CD8-positive, alpha-beta memory T cell (primary cell): ENCODE measurements at places on chromosomes 11 and 22.

DNA sequence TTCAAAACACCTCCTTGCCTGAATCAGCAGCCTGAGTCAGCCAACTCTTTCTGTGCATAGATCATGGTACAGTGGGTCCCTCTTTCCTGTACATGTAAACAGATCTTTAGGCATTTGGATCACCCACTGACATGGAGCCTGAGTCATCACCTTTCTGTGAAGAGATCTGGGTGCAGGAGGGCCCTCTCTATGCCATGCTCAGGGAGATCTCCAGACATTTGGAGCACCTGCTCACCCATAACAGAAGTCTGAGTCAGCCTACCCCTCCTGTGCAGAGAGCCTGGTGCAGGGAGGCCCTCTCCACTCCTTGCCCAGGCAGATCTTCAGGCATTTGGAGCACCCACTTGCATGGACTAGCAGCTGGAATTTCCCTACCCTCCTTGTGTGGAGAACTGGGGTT is 56.2 kb upstream of the GLYAT start:
- no peaks in the 10 kb centered on the region for H3K36me3 ChIP-seq
- H3K4me3 ChIP-seq, result no peak overlapping the region
- H3K27me3 ChIP-seq, result no peaks in the 10 kb centered on the region
- no peak overlapping the region for H3K27ac ChIP-seq

DNA sequence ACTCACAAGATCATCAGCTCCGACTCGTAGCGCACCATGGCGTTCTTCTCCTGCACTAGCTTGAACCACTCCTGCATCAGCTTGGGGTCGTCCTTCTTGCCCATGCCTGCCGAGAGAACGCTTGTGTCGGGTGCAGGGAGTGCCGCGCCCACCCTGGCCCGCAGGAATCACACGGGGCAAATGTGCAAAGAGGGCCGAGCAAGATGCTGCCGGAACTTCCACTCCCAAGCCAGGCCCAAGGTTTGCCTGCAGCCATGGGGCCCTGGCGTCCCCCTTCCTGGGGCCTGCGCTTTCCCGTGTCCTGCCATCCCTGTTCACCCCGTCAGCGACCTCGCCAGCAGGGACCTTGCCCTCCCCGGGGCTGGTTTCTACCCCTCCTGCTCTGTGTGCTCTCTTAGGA is 16.9 kb upstream of the BID start:
- no peaks in the 10 kb centered on the region for H3K36me3 ChIP-seq
- no peaks in the 10 kb centered on the region for H3K27me3 ChIP-seq
- no peak overlapping the region for H3K4me3 ChIP-seq

- H3K36me3 ChIP-seq, result no peaks in the 10 kb centered on the region
- H3K4me1 ChIP-seq, result no peaks in the 10 kb centered on the region
- no peak overlapping the region for H3K27ac ChIP-seq
- H3K27me3 ChIP-seq, result no peaks in the 10 kb centered on the region
Measured at GRCh38 chr22:25650833-25651232, 86.4 kb downstream of the GRK3 start.

DNA sequence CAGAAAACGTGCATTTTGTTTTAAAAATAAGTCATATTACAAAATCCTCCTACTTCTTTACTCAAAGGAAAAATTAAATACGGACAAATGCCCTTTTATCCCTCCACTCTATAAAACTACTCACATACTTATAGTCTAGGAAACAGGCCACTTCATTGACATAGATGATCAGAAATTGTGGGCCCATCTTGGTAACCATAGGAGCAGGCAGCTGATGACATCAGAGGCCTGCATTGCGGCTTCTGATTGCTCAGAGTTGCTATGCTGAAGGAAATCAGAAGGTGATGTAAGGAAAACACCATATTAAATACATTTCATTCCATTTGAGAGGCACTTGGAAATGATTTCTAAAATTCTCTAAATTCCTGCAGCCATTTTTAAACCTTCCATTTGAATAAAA is 27.0 kb downstream of the FAM76B start:
- DNase-seq, result no peak
- H3K27ac ChIP-seq, result no peak overlapping the region
- H3K4me1 ChIP-seq, result peaks cover 4% of the 10 kb centered on the region

GRCh38 chr11:59728913-59729312 is 15.3 kb upstream of the OR10V1 start:
- H3K27ac ChIP-seq, result no peak overlapping the region
- no peaks in the 10 kb centered on the region for H3K4me1 ChIP-seq
- no peaks in the 10 kb centered on the region for H3K27me3 ChIP-seq
- no peaks in the 10 kb centered on the region for H3K36me3 ChIP-seq
- no peak overlapping the region for H3K4me3 ChIP-seq

- no peak overlapping the region for H3K27ac ChIP-seq
- H3K36me3 ChIP-seq, result no peaks in the 10 kb centered on the region
- H3K4me1 ChIP-seq, result no peaks in the 10 kb centered on the region
- H3K27me3 ChIP-seq, result no peaks in the 10 kb centered on the region
- no peak for DNase-seq
- no peak overlapping the region for H3K4me3 ChIP-seq
Measured at GRCh38 chr11:76225122-76225611, 18.9 kb upstream of the WNT11 start.

GRCh38 chr11:59178402-59178801 is 6.5 kb downstream of the DTX4 start:
- peaks cover under 1% of the 10 kb centered on the region for H3K4me1 ChIP-seq
- H3K36me3 ChIP-seq, result no peaks in the 10 kb centered on the region
- no peak overlapping the region for H3K27ac ChIP-seq
- no peak overlapping the region for H3K4me3 ChIP-seq
- H3K27me3 ChIP-seq, result peaks cover 1% of the 10 kb centered on the region

DNA sequence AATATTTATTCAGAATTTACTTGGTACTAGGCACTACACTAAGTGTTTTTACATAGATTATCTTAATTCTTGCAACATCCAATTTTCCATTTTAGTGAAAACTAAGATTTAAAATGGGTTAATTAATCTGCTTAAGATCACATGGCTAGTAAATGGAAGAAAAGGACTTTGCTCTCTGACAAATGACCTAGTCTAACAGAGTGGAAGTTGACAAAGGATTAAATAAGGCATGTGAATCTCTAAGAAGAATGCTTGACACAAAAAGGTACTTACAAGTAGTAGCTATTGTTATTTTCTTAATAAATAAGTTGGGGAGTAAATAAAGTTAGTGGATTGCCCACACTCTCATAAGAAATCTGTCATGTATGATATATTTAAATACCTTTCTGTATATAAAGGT is 584.8 kb downstream of the DLG2 start:
- no peak overlapping the region for H3K4me3 ChIP-seq
- no peak overlapping the region for H3K27ac ChIP-seq
- no peak for DNase-seq
- H3K4me1 ChIP-seq, result no peaks in the 10 kb centered on the region

GRCh38 chr11:95608093-95608492 is 181.5 kb downstream of the FAM76B start:
- H3K4me3 ChIP-seq, result no peak overlapping the region
- no peaks in the 10 kb centered on the region for H3K36me3 ChIP-seq
- DNase-seq, result no peak
- no peaks in the 10 kb centered on the region for H3K4me1 ChIP-seq
- H3K27ac ChIP-seq, result no peak overlapping the region
- no peaks in the 10 kb centered on the region for H3K27me3 ChIP-seq

- H3K4me3 ChIP-seq, result no peak overlapping the region
- no peak overlapping the region for H3K27ac ChIP-seq
- no peaks in the 10 kb centered on the region for H3K27me3 ChIP-seq
- DNase-seq, result no peak
Measured at GRCh38 chr11:117610901-117611300, 186.1 kb downstream of the DSCAML1 start.

- no peak for DNase-seq
- H3K27ac ChIP-seq, result no peak overlapping the region
- no peaks in the 10 kb centered on the region for H3K36me3 ChIP-seq
- H3K27me3 ChIP-seq, result no peaks in the 10 kb centered on the region
- no peaks in the 10 kb centered on the region for H3K4me1 ChIP-seq
Measured at GRCh38 chr22:22070371-22070824, 87.8 kb upstream of the TOP3B start.

- no peak overlapping the region for H3K27ac ChIP-seq
- H3K4me1 ChIP-seq, result peaks cover 32% of the 10 kb centered on the region
- DNase-seq, result no peak
- no peaks in the 10 kb centered on the region for H3K36me3 ChIP-seq
- no peak overlapping the region for H3K4me3 ChIP-seq
Measured at GRCh38 chr11:133957900-133958299, 1.1 kb upstream of the IGSF9B start.

- H3K27me3 ChIP-seq, result no peaks in the 10 kb centered on the region
- H3K4me3 ChIP-seq, result no peak overlapping the region
- no peak for DNase-seq
- H3K36me3 ChIP-seq, result no peaks in the 10 kb centered on the region
Measured at GRCh38 chr22:29944339-29944738, 61.4 kb downstream of the MTMR3 start.

DNA sequence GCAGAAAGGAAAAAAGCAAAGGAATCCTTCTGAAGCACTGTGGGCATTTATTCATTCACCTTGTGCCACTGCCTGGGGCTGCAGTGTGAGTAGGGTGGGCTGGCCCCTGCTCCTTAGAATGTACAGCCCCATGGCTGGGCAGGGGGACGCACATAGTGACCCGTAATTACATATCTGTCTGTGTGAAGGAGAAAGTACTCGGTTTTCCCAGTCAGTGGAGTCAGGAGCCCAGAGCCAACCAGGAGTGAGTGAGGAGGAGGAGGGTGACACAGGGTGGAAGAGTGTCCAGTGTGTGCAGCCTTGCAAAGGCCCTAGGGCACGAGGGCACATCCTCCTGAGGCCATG is 91.9 kb downstream of the CDKN1C start:
- H3K4me1 ChIP-seq, result peaks cover 5% of the 10 kb centered on the region
- H3K27ac ChIP-seq, result no peak overlapping the region
- H3K4me3 ChIP-seq, result no peak overlapping the region
- no peaks in the 10 kb centered on the region for H3K36me3 ChIP-seq
- no peaks in the 10 kb centered on the region for H3K27me3 ChIP-seq
- DNase-seq, result no peak

GRCh38 chr11:44011797-44012196 is 36.0 kb upstream of the ACCSL start:
- H3K27ac ChIP-seq, result no peak overlapping the region
- no peaks in the 10 kb centered on the region for H3K36me3 ChIP-seq
- no peak overlapping the region for H3K4me3 ChIP-seq
- H3K4me1 ChIP-seq, result no peaks in the 10 kb centered on the region
- no peaks in the 10 kb centered on the region for H3K27me3 ChIP-seq
- no peak for DNase-seq

- no peak for DNase-seq
- no peaks in the 10 kb centered on the region for H3K36me3 ChIP-seq
- H3K4me3 ChIP-seq, result no peak overlapping the region
- H3K4me1 ChIP-seq, result no peaks in the 10 kb centered on the region
- no peaks in the 10 kb centered on the region for H3K27me3 ChIP-seq
- H3K27ac ChIP-seq, result no peak overlapping the region
Measured at GRCh38 chr11:7204778-7205177, 46.9 kb upstream of the SYT9 start.

GRCh38 chr11:115287266-115287665 is 216.9 kb downstream of the CADM1 start:
- H3K27ac ChIP-seq, result no peak overlapping the region
- DNase-seq, result no peak
- H3K36me3 ChIP-seq, result no peaks in the 10 kb centered on the region
- H3K4me1 ChIP-seq, result no peaks in the 10 kb centered on the region
- no peak overlapping the region for H3K4me3 ChIP-seq

DNA sequence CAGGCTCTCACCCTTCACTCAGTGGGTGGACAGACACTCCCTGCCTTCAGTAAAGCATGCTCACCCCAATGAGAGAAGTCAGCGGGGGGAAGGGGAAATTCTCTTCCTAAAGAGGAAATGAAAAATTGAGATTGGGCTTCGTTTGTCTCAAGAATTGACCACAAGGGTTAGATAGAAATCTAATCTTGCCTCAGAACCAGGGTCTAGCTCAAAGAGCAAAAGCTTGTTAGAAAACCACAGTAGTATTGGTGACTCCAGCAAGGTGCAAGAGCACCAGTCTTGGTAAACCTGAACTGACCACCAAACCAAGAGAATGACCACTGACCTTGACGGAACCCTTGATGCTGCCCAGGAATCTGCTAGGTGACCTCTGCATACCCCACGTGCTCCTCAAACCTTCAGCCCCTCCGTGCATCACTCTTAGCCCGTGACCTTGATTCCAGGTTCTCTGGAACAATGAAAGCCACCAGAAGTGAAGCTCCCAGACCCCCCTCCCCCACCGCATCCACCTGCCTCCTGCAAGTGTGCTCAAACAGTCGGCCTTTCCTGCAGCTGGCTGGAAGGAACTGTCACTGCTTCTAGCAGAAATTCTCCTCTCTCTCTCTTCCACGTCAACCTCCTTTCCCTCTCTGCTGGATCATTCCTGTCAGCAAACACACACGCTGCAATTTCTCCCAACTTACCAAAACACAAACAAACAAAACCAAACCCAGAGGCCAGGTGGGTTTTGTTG is 3.1 kb upstream of the TMA7B start:
- DNase-seq, result no peak
- peaks cover 63% of the 10 kb centered on the region for H3K36me3 ChIP-seq
- peaks cover 91% of the 10 kb centered on the region for H3K4me1 ChIP-seq
- H3K4me3 ChIP-seq, result no peak overlapping the region
- no peaks in the 10 kb centered on the region for H3K27me3 ChIP-seq
- H3K27ac ChIP-seq, result no peak overlapping the region

GRCh38 chr11:111047374-111047773 is 198.2 kb upstream of the POU2AF2 start:
- no peak for DNase-seq
- H3K4me3 ChIP-seq, result no peak overlapping the region
- no peak overlapping the region for H3K27ac ChIP-seq
- H3K36me3 ChIP-seq, result no peaks in the 10 kb centered on the region
- H3K27me3 ChIP-seq, result no peaks in the 10 kb centered on the region
- no peaks in the 10 kb centered on the region for H3K4me1 ChIP-seq

DNA sequence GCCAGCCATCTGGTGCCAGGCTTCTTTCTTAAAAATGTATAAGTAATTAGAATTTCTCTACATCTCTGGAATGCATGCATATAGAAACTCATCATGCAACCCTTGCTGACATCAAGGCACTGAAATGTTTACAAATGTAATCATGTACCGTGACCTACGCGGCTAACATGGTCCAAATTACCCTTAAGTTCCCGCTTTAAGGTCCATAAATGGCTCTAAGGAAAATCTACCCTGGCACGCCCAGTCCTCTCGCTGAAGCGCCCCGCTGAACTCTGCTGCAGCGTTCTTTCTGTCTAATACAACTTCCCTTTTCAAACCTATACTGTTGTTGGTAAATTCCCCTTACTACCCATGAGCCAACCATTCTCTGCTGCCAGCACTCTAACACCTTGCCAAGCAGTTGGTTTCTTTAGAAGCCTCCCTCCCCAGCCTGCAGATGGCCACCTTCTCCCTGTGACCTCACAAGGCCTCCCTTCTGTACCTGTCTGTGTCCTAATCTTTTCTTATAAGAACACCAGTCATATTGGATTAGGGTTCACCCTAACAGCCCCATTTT is 13.5 kb upstream of the HMOX1 start:
- no peaks in the 10 kb centered on the region for H3K27me3 ChIP-seq
- DNase-seq, result no peak
- H3K27ac ChIP-seq, result no peak overlapping the region
- H3K4me1 ChIP-seq, result no peaks in the 10 kb centered on the region
- no peak overlapping the region for H3K4me3 ChIP-seq
